ENCODE measurements at places on chromosomes 4 and X. TPM values are rescaled to one million over a fixed set of nuclear protein-coding genes. Genes with fewer than 3 reads are reported as not detected.

ODAPH gene
- 0.53 TPM for total RNA-seq

HTN3 gene
- not detected for total RNA-seq

SLC34A2 gene
- total RNA-seq: not detected

CXorf49 gene
- not detected for total RNA-seq

SSX3 gene
- total RNA-seq: not detected

GASK1B gene
- 0.99 TPM for total RNA-seq

SMIM14 gene
- total RNA-seq: 10.4 TPM

RNF4 gene
- total RNA-seq: 45.7 TPM

CCDC120 gene
- total RNA-seq: 8.0 TPM

CCNA2 gene
- total RNA-seq: 65.8 TPM

AIFM1 gene
- total RNA-seq: 35.7 TPM

SH3BP2 gene
- total RNA-seq: 15.7 TPM

GPR173 gene
- total RNA-seq: 0.35 TPM

TMEM35A gene
- 0.07 TPM for total RNA-seq

IL3RA gene
- total RNA-seq: not detected

ADRA2C gene
- 0.10 TPM for total RNA-seq

TMPRSS11D gene
- 0.99 TPM for total RNA-seq

GABRA4 gene
- not detected for total RNA-seq

TAF7L gene
- not detected for total RNA-seq

NRK gene
- 5.9 TPM for total RNA-seq

SLBP gene
- 80.3 TPM for total RNA-seq

SLC38A5 gene
- 252 TPM for total RNA-seq

USP9X gene
- total RNA-seq: 60.9 TPM

PTPN13 gene
- total RNA-seq: 65.2 TPM

BEX2 gene
- total RNA-seq: 7.8 TPM

CT45A10 gene
- total RNA-seq: not detected

DTHD1 gene
- not detected for total RNA-seq

SLC49A3 gene
- total RNA-seq: 0.11 TPM

F8 gene
- total RNA-seq: 1.2 TPM

ETDA gene
- total RNA-seq: not detected

RHOXF1 gene
- total RNA-seq: not detected

HS3ST1 gene
- total RNA-seq: 7.1 TPM

CXCL1 gene
- 27.5 TPM for total RNA-seq

VEGFD gene
- total RNA-seq: not detected

SETD7 gene
- total RNA-seq: 30.9 TPM
